SHP77 treated with DMSO at 0.1 percent for 48 hours (cell line): ENCODE measurements at places on chromosomes 7 and 10.
A peak's percentile ranks its signal among the peaks of the same experiment; 100 is the strongest.

DNA sequence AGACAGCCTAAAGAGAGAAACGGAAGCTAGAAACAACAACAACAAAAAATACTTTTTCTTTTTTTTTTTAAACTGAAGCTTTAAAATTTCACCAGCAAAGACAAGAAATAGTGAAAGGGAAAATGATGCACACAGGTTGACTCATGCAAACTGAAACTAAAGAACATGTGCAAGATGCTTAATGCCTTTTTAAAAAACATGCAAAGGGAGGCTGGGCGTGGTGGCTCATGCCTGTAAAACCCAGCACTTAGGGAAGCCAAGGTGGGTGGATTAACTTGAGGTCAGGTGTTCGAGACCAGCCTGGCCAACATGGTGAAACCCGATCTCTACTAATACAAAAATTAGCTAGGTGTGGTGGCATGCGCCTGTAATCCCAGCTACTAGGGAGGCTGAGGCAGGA lies 15.1 kb upstream of the CUBN start:
- no peak for DNase-seq

GRCh38 chr10:129799942-129800341 lies 164.1 kb downstream of the EBF3 start:
- no peak for DNase-seq

DNA sequence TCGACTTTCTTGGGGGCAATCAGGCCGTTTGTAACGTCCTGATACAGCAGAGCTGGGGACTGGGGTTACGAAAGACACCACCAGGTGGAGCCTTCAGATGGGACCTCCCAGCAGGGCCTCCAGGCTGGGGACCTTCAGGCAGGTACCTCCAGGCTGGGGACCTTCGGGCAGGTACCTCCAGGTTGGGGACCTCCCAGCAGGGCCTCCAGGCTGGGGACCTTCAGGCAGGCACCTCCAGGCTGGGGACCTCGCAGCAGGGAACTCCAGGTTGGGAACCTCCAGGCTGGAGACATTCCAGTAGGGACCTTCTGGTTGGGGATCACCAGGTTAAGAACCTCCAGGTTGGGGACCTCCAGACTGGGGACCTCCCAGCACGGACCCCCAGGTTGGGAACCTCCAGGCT lies 23.5 kb upstream of the GPR146 start:
- no peak for DNase-seq

- no peak for DNase-seq
These were observed 349.3 kb upstream of the SEMA3D start for GRCh38 chr7:85535974-85536729.

DNA sequence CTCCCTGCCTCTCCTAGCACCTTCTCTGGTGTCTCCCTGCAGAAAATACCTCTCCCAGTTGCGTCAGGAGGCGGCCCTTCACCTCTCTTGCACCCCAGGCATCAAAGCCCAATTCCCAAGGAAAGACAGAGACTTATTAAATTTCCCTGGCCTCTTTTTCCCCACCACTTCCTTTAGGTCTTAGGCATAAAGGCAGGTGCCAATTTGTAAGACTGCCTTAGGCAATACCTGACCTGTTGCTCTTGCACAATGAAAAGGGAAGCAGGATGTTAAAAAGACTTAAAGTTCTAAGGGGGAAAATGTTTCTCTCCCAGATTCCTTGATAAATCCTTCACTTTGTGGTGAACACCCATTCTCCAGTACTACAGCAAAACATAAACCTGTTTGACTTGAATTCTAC lies 186.7 kb downstream of the SLC25A13 start:
- no peak for DNase-seq

- DNase-seq = no peak
These were observed 2.1 kb downstream of the ANKRD16 start for GRCh38 chr10:5887641-5888040.

DNA sequence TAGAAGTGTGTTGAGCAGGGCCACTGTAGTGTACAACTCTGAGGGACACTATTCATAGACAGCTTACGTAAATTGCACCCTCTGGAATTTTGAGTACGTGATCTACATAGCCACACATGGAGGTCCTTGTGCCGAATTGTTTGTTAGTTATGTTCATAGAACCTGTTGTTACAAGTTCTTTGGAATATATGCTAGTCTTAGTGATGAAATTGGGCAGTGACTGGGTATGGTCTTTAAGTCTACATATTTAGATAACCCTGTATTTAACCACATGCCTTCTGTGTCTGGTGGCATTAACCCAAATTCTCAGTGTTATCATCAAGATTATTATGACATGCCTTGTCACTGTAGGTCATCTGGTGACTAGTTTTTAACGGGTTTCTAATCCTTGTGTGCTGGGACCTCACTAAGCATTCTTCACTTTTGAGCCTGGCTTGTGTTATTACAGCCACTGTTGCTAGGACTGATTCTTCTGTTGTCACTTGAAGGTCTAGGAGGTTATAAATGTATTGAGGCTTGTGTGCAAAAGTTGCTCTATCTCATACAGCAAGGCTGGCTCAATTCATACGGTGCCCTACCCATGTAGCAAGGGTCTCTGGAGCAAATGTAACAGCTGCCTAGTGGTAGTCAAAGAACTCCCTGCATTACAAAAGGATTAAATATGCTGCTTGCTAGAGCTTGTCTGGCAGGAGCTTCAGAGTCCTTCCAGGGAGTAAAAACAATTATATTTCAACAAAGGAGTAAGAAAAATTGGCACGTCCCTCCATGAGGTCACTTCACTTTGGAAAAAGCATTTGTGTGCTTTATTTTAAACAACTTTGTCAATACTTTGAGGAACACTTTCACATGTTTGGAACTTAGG lies 65.4 kb downstream of the CDK14 start:
- no peak for DNase-seq

GRCh38 chr10:55740110-55740509 lies 620.9 kb downstream of the ZWINT start:
- no peak for DNase-seq

GRCh38 chr10:99296605-99297004 lies 32.6 kb upstream of the CNNM1 start:
- DNase-seq = no peak

DNA sequence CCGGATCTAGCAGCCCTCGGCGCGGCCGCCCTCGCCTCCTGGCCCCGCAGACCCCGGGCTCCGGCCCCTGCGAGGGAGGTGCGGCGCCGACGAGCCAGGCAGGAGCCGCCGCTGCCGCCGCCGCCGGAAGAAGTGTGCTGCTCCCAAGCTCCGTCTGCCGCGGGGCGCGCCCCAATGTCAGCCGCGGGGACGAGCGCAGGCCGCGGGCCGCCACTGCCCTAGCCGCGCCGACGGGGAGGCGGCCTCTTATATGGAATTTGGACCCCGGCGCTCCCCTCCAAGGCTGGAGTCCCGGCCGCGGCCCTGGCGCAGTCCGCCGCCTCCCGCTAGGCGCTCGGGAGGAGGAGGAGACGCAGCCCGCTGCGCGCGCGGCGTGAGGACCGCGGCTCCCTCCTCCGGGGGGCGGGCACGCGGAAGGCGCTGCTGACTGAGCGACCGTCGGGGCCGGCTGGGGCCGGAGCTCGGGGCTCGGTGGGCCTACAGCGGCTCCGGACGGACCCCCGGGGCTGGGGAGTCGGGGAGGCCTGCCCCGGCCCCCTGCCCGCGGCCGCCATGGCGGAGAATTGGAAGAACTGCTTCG lies at the start of gene TRIM8:
TRIM8 (plus strand) TSS at position 414 of the 580 bp plus-strand sequence; CDS start at position 553, 139 bp downstream.
- DNase-seq = no peak

GRCh38 chr7:17374654-17375053 lies 76.2 kb downstream of the AHR start:
- no peak for DNase-seq

DNA sequence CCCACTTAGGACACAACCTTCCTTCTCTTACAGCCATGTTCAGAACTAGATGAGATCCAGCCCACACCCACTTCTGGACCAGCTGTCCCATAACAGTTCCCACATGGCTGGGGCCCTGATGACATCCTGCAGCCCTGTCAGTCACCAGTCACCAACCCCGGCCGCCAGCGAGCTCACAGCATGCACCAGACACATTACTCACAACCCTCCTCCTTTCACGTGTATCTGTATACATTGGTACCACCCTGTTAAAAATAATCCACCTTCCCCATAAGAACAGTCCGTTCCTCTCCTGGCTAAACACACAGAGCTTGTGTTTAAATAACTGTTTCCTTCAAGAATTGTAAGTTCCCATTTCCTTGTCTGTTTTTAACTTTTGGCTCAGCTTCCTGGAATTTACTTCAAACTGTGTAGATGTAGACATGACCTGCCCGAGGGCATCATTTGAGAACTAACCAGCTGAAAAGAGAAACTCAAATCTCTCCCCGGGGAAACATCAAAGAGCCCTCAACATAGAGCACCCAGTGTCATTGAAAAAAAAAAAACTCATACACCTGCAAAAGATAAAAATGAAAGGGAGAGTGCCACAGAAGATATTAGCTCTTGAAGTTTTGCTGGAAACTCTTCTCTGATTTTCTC lies 26.0 kb upstream of the PRLHR start:
- no peak for DNase-seq

- DNase-seq = no peak
These were observed 990.7 kb downstream of the SORCS1 start for GRCh38 chr10:106173838-106174237.

DNA sequence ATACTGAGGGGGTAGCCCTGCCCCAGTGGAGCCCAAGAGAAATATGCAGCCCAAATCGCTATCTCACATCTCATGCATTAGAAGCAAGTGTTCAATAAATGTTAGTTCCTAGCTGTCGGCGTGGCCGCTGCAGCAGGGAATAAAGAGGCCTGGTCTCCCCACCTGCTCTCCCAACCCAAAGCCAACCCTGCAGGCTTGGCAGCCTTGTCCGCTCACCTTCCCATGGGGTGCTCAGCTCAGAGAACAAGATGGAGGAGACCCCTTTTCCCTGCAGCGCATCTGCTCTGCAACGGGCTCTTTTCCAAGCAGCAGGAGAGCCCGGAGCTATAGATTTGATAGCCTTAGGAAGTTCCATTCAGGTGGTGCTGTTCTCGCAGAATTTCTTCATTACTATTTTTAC lies 12.0 kb upstream of the DOCK1 start:
- no peak for DNase-seq

DNA sequence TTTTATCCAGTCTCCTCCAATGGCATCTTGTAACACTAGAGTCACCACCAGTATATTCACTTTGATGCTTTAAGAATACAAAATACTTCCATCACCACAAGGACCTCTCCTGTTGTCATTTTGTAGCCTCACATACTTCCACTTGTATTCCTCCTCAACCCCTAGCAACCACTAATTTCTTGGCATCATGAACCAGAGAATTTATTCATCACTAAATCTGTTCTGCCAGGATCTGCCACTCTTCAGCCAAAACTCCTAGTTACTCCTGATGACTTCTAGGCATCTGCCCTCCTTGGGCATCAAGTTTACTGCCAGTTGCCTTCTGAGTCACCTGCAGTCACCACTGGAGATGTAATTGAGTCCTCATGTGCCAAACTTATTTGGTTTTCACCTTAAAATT lies 906.8 kb downstream of the CNTNAP2 start:
- no peak for DNase-seq

DNA sequence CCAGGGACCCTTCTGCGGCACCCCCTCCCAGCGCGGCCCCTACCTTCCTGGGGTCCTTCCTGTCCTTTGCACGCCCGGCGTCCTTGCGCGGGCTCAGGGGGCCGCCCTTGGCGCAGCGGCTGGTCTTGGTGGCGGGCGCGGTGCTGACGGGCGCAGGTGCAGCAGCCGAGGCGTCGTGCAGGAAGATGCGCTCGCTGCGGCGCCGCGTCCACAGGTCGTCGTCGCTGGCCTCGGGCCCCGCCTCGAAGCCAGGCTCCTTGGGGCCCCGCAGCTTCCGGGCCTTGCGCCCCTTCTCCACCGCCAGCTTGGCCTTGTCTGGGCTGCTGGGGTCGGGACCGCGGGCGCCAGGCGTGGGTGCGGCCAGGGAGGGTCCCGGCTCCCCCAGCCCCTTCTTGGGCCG lies 49.8 kb downstream of the SLC29A4 start:
- DNase-seq = no peak

GRCh38 chr7:124784879-124785818 lies 19.6 kb upstream of the GPR37 start:
- DNase-seq = peak; percentile 22

GRCh38 chr7:108057951-108058481 lies 55.1 kb upstream of the LAMB1 start:
- no peak for DNase-seq
